NCI-H1105 treated with DMSO at 0.1 percent for 48 hours (cell line): ENCODE measurements at places on chromosomes 16 and 17.

- no peak for DNase-seq
Observed at GRCh38 chr16:30662449-30662848, 4.2 kb downstream of the FBRS start.

- DNase-seq: no peak
Observed at GRCh38 chr16:17408296-17408695, 62.5 kb downstream of the XYLT1 start.

DNA sequence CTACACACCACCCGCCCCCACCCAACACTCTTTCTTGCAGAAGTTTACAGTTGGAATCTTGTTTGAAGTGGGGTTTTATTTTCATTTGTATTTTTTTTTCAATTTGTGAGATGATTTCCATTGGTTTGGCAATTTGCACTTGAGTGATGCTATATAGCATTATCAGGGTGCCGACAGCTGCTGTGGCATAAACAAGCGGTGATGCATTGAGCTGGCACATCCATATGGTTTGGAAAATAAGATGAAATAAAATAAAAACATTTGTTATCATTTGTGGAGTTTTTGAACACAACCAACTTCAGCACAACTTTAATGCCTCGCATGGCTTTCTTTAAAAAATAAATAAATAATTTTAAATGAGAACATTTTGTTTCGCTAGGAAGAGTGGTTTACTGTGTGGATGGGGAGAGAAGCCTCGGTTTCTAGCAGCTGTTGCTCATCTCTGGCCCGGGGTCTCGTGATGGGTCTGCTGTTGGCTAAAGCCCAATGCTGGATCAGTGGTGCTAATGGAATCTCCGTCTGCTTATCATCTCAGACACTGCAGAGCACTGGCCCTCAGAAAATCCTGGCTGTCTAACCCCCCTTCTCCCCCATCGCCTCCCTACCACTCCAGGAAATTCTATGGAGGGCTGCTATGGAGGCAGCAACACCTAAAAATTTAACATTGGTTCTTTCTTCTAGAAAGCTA is 192.3 kb upstream of the MAF start:
- DNase-seq: no peak

DNA sequence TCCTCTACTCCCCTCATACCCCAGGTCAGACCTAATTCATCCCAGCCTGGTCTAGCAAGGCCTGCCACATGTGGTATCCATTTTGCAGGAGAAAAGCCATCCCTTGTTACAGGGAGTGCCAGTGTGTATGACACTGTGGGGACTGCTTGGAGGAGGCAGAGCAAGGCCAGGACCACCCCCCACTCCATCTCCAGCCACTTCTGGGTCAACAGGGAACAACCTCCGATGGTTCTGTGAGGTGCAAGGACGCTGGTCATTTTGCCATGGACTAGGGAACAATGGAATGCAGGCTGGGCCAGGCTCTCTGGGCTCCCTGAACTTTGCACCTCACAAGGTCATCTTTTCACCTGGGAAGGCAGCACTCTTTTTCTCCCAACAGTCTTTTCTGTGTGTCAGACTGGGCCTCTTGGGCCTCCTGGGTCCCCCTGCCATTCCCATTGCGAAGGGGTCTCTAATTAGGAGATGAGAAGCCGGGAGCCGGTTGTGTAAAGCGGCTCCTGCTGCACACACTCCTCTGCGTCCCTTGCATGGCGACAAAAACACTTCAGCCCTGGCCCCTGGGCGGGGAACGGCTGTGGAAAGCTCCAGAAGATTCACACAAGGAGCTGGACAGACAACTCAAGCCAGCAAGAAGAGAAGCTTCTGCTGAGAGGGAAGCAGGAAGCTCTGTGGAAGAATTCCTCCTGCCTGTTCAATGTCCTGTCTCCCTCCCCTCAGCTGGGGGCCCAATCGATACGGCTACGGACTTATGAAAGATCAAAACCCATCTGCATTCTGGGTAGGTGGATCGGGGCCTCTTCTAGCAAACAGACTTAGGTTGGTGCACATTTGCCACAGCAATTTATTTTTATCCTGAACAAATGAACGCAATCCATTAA is 38.5 kb upstream of the MTSS2 start:
- no peak for DNase-seq

GRCh38 chr17:77354670-77355455 is 214.1 kb downstream of the SEC14L1 start:
- no peak for DNase-seq

GRCh38 chr16:12406926-12407690 is 396.6 kb downstream of the CPPED1 start:
- no peak for DNase-seq

DNA sequence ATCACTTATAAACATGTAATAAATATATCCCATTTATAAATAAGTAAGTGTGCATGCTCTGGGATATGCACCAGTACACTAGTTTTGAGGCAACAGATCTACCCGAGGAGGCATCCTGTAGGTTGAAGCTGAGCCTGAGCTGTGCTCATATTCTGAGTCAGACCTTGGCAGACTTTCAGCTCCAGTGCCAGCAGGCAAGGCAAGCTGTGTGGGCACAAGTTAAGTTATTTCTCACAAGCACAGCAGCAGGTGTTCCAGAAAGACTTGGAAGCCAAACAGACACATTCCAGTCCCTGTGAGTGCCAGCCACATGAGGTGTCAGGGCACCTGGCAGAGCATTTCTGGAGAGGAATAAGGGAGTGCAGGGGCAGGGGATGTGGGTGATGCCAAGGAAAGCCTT is 1.3 kb upstream of the CLEC19A start:
- peak; percentile 29 for DNase-seq

DNA sequence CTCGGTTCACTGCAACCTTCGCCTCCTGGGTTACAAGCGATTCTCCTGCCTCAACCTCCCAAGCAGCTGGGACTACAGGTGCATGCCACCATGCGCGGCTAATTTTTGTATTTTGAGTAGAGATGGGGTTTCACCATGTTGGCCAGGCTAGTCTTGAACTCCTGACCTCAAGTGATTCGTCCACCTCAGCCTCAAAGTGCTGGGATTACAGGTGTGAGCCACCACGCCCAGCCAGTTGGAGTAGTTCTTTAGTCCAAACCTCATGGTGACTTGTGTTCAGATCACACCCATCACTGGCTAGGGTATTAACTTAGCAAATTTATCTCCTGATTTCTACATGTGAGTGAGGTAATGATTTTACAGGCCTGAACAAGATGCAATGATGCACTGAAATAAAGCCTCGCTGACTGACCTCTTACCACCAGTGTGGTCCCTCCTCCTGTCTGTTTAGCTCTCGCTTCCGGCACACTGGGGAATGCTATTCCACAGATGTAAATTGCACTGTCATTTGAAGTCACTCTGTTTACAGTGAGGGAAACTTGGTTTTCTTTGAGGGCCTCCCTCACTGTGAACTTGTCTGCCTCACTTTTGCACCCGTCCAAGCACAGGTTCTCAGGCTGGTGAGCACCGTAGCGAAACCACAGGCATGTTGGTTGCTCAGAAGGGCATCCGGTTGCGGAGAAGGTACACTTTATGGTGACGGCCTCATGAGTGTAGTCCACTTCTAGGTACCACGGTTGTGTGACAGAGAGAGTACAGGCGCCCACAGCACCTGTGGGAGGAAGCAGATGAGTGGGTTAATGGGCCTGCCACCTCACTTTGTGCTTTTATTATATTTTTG is 5.5 kb downstream of the IGSF6 start:
- no peak for DNase-seq

DNA sequence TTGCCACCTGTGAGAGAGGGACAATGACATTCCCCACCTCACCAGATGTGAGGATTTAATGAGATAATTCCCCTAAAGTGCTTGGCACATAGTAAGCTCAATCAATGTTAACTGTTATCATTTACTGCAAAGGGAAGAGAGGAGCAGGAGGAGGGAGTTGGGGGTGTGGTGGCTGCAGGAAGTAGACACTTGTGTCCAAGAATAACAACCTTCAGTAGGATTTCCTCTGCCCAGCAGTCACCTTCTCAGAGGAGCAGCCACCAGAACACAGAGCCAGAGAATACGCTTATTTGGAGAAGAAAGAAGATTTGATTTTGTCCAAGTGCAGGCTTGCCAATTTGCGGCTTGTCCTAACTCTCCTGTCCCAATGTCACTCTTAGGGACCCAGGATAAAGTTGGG is 10.2 kb downstream of the CBX4 start:
- DNase-seq: no peak

DNA sequence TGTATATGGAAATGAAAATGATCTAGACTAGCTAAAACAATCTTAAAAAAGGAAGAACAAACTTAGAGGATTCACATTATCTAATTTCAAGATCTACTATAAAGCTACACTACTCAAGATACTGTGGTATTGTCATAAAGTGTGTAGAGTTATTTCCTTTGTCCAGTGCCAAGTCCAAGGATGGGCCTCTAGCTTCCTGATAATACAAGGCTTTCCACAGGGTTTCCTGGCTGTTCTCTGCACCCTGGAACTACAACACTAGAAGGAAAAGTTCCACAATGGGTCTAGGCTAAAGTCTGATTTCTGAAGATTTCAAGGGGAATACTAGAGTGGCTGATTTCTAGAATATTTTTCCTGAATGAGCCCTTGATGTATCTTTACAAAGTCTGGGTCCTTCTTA is 34.2 kb downstream of the TBC1D3B start:
- DNase-seq: no peak
